ENCODE measurements at places on chromosomes 3 and 15.

DNA sequence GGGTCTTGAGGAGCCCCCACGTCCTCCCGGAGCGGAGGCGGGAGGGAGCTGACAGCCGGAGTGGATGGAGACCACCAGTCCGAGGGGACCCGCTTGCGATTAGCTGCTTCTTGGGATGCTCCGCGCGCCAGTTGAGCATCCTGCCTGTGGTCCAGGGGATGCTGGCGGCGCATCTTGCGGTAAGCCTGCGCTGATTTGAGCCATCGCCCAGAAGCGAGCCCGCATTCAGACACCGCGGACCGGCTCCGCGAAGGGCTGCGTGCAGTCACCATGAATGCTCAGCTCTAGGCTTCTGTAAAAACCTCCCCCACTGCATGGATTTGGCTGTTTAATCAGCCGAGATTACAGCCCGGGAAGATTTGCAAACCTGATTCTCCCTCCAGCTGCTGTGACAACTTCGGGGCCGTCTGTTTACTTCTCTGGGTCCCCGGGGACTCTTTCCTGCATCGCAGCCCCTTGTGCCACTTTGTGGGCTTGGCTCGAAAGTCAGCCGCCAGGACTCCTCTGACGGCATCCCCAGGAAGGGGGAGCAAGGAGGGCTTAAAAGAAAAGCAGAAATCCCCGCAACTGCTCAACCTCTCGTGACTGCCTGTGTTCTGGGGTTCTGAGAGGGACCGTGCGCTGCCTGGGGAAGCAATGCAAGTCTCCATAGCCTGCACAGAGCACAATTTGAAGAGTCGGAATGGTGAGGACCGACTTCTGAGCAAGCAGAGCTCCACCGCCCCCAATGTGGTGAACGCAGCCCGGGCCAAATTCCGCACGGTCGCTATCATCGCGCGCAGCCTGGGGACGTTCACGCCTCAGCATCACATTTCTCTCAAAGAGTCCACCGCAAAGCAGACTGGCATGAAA is 171.1 kb downstream of the KCNAB1 start:
- DNase-seq: peak; percentile 44

GRCh38 chr3:25572336-25572735 is 92.4 kb downstream of the TOP2B start:
- DNase-seq: no peak

DNA sequence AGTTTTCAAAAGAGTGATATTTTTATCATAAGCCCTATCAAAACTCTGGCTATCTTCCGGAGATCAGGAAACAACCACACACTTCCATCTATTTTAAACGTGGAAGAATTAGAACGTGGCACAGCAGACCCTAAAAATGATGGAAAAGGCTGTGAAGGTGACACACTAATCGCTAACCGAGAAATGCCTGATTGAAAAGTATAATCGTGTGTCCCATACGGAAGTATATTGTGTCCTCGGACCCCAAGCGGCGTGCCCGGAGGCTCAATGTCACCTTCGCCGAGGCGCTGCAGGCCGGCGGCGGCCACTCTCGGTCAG is 642 bp downstream of the COX5A start:
- DNase-seq: no peak

DNA sequence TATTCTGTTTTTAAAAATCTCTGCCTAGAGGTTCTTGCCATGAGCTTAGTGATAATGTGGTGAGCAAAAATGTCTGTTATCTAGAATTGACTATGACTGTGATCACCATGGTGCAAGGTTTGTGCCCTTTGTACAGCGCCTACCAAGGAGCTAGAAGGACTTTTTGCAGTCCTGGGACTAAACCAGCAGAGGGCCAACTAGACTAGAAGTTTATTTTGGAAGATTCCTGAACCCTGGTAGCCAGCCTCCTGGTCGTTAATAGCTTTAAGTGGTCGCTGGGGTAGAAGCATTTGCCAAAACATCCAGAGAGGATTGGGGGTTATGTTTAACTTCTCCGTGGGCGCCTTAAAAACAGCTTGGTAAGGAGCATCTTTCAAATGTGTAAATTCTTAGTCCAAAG is 7.8 kb downstream of the SCG5 start:
- peak; percentile 54 for DNase-seq

Measured in adipocyte (in vitro differentiated cells).